ENCODE measurements at places on chromosomes 7 and 10. TPM values are rescaled to one million over a fixed set of nuclear protein-coding genes. Genes with fewer than 3 reads are reported as not detected.

DNA sequence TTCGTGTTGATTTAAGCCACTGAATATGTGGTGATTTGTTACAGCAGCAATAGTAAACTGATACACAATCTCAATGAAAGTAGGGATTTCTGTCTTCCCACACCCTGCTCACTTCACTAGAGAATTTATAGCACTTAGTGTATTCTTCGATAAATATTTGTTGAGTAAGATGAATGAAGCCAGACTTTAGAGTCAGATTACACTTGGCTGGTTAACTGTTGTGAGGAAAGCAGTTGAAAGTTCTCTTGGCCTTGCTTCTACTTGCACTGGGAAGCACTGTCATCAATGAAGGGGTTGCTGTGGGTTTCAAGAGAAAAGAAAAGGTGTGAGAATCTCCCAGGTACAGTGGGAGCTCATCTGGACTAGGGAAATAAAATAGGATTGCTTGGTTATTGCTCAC, 82.1 kb upstream of the IGFBP3 start:
- no peak for DNase-seq

Gene BMPER
- 1.7 TPM for total RNA-seq

Gene IKZF5
- total RNA-seq, result 10.9 TPM

- no peak for DNase-seq
These were observed 642 bp downstream of the STK32C start for GRCh38 chr10:132306864-132307751.

DNA sequence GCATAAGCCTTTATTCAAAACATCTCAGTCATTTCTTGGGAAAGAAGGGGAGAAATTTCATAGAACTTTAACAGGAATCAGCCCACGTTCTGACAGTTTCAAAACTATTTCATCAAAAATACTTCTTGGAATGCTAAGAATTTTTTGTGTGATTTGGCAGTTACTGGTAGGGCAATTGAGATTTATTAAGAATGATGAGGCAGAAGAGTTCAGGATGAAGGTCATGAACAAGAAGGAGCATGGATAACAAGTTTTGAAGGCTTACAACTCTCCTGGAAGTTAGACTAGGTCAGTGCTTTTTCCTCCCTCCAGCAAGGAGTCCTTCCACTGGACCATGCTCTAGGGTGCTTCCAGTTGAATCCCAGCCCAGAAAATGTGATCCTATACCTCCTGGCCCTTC, 569.9 kb downstream of the ANKRD7 start:
- DNase-seq, result no peak

DNA sequence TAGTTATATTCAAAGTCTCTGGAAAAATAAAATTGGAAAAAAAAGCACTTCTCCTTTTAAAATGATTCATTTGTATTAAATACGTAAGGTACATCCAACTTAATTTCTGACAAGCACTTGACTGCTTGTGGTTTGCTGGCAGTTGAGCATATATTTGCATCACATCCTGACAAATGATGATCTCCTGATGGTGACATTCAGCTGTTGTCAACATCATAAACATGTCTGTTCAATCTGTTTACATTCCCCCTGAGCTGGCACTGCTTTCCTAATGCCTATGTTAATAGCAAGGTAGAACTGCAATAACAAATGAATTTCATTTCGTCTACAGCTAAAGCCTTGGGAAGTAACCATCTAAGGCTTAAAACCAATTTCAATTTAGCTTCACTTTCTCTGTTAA, 24.4 kb downstream of the TSPAN12 start:
- no peak for DNase-seq

DNA sequence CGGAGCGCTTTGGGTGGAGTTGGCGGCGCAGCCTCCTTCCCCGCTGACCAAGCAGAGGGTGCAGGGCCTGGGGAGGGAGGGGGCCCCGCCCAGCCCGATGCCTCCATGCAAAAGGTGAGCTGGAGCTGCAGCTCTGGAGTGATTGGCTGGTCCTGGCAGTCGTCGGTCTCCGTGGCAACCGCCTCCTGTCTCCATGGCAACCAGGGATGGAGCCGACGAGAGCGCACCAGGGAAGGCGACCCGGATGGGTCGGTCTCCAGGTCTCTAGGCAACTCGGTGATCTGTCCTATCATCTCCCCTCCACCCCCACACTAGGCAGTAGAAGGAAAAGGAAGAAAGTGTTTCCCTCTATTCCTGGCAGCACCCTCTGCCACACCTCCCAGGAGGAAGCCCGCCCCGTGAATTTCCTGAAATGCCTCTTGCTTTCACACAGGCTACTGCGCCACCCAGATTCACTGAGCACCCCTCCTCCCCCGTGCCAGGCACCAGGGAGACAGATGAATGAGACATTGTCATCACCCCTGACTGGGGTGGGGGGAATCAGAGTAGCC, 647 bp upstream of the NACAD start:
- DNase-seq, result no peak

GRCh38 chr7:98995523-98996149, 117.3 kb downstream of the TRRAP start:
- DNase-seq, result no peak

- DNase-seq, result no peak
These were observed 444.7 kb downstream of the TCERG1L start for GRCh38 chr10:130866857-130867256.

DNA sequence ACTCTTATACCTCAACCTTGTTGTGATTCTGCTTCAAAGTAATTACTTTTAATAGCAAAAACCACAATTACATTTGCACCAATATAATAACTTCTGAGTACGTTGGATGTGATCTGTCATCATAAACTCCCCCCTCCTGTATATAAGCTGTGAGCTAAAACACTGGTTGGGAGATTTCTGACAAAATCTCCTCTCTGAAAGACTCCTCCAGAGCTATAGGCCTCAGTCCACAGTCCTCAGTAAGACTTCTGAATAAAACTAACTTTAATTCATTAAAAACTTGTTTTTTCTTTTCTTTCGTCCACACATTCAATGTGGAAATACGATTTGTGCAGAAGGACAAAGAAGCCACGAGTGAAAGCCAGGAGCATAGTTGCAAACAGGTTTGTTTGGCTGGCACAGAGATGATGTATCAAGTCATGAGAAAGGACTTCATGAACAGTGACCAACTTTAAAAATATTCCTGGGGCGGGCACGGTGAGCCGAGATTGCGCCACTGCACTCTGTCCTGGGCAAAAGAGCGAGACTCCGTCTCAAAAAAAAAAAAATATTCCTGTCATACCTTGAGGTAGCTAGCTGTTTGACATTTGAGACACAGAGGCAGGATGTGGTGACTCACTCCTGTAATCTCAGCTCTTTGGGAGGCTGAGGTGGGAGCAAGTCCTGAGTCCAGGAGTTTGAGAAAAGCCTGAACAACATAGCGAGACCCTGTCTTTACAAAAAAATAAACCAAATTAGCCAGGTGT, 91.1 kb upstream of the ARHGAP21 start:
- DNase-seq, result no peak

- DNase-seq, result no peak
These were observed 33.8 kb downstream of the MAP3K8 start for GRCh38 chr10:30467651-30468338.

- no peak for DNase-seq
These were observed 266.6 kb upstream of the GNAI1 start for GRCh38 chr7:79868010-79868409.

DNA sequence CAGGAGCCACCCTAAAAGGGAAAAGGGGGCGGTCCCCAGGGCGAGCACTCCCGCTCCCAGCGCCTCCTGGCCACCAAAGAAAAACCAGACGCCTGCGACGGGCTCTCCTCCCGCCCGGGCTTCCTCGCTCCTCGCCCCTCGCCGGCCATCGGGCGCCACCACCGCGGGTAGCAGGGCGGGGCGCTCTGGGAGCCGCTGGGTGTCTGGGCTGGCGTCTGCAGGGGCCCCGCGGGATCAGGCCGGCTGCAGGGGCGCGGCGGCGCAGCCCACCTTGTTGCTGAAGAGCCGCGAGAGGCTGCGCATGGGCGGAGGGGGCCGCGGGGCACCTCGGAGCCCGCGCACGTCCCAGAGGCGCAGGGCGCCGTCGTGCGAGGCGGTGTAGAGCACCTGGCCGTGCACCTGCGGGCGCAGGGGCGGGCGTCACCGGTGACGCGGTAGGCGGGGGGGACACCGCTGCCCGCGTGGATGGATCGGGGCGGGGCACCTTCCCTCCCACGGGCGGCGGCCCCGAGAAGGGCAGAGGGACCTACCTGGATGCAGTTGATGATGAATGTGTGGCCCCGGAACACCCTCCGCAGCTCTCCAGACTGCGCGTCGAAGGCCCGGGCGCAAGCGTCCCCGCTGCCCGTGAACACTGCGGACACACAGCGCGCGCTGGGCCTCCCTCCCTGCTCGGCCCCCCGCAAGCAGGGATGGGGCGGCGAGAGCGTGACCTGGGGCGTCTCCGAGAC, 28.3 kb downstream of the WDR86 start:
- no peak for DNase-seq

- DNase-seq, result no peak
These were observed 1.9 kb upstream of the STX1A start for GRCh38 chr7:73721377-73721817.

GRCh38 chr7:67913604-67914003, 917.0 kb downstream of the TYW1 start:
- no peak for DNase-seq

DNA sequence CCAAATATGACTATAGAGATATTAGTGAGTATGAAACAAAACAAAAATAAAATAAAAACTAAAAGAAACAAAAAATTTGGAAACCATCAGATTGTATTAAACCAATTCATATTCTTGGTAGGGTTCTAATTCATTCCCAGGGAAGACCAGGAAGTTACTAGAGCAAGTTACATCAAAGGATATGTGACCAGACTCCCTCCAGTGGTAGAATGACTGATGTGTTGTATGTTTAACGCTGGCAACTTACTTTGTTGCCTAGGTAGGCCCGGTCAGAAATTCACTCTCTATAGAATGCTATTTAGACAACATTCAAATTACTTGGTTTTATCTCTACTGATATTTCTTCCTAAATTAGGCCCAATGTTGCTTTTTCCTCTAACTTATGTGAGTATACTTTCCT, 5.2 kb downstream of the PHYHIPL start:
- DNase-seq, result no peak

DNA sequence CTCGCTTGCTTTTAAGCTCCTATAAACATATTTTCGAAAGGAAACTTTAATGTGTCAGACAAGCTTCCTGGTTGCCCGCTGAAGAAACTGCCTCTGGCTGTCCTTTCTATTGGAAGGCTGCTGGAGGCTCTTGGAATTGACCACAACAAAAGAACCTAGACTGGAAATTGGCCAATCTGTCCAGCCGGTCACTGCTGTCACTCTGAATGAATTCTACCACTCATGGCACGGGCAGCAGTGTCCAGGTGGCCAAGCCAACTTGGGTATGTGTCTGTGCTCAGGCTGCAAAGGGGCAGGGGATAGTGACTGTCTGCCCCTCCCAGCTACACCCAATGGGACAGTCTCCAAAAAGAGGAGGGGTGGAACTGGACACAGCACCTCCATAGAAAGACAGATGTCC, 57.6 kb downstream of the CDH23 start:
- DNase-seq, result no peak

GRCh38 chr10:69696073-69696731, 66.2 kb downstream of the FAM241B start:
- no peak for DNase-seq

Gene MKI67
- total RNA-seq, result 44.0 TPM

- DNase-seq, result no peak
These were observed 31.2 kb downstream of the GRIFIN start for GRCh38 chr7:2445047-2445446.

Gene MALRD1
- 11.1 TPM for total RNA-seq

Measured in mesothelial cell of epicardium (in vitro differentiated cells).